CD4-positive, alpha-beta T cell (primary cell): ENCODE measurements at places on chromosomes 11 and 22. TPM values are rescaled to one million over a fixed set of nuclear protein-coding genes. Genes with fewer than 3 reads are reported as not detected.

DNA sequence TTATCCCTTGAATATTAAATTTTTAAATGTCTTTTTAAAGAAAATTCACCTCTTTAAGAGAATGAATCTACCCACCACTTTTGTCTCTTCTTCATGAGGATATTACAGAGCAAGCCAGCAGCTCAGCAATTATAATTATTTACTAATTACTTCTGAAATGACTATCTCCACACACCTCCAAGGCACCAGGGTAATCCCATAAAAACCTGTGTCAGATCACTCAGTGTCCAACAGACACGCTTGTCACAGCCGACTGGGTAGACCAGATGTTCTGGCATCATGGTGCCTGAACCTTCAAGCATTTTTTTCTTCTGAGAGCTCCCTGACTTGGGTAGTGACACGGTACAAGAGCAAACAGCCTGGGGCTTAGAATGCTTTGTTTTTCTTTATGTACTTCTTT lies 61.4 kb downstream of the EFCAB6 start:
- H3K4me3 ChIP-seq: no peak overlapping the region
- no peaks in the 10 kb centered on the region for H3K4me1 ChIP-seq
- no peak overlapping the region for H3K27ac ChIP-seq
- peaks cover 6% of the 10 kb centered on the region for H3K27me3 ChIP-seq
- no peaks in the 10 kb centered on the region for H3K36me3 ChIP-seq
- no peak for DNase-seq

The CSF2RB gene
- total RNA-seq: 1.5 TPM

GRCh38 chr22:28005513-28005912 lies 86.5 kb upstream of the PITPNB start:
- no peaks in the 10 kb centered on the region for H3K36me3 ChIP-seq
- H3K27me3 ChIP-seq: no peaks in the 10 kb centered on the region
- no peak for DNase-seq
- H3K27ac ChIP-seq: no peak overlapping the region
- no peak overlapping the region for H3K4me3 ChIP-seq

DNA sequence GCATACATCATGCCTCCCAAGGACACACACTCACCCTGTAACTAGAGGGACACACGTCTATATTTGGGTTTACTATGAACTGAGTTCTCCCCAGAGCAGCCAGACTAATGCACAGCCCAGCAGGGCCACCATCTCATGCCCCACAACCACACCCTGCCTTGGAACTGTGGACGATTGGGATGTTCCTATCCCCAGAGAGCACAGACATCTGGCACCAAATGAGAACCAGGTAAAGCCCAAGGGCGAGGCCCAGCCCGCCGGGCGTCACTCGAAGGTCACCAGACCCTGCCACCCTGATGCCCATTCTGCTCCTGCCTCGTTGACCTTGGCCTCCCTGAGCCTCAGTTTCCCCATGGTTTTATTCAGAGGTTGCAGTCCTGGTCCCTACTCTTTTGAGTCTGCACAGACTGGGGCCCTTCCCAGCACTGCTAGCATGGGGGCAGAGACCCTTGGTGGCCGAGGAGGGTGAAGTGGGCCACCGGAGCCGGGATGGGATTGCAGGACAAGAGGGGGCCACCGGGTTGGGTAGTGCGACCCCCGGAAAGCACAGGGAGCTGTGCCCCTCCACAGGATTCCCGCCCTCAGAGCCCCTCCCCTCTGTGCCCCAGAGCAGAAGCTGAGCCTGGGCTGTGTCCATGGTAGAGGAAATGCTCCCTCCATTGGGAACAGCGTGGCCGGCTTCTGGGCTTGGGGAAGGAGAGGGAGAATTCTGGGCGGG lies 56.8 kb downstream of the IGLL5 start:
- no peak overlapping the region for H3K4me3 ChIP-seq
- no peak overlapping the region for H3K27ac ChIP-seq
- H3K27me3 ChIP-seq: no peaks in the 10 kb centered on the region
- no peak for DNase-seq
- H3K4me1 ChIP-seq: peaks cover 7% of the 10 kb centered on the region
- H3K36me3 ChIP-seq: no peaks in the 10 kb centered on the region

DNA sequence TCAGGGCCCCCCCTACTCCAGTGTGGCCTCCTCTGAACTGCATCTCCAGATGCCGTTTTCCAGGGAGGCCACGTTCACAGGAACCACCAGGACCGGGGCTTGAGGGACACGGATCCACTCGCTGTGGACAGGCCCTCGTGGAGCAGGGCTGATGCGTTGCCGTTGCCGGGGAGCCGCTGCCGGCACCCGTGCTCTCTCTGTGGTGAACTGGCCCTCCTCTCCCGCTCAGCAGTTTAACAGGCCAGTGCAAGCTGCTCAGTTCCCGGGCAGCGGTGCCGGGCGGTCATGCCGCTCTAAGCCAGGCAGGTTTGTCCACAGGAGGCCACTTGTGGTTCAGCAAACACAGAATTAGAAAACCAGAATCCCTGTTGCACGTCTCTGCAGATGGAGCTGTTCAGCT lies 301.6 kb downstream of the TBC1D22A start:
- peaks cover 11% of the 10 kb centered on the region for H3K4me1 ChIP-seq
- H3K27ac ChIP-seq: no peak overlapping the region
- DNase-seq: no peak

The FXYD2 gene
- 1.7 TPM for total RNA-seq

The SCUBE2 gene
- total RNA-seq: not detected

The RASD2 gene
- 1.4 TPM for total RNA-seq

The FIBIN gene
- total RNA-seq: not detected

The PLEKHA7 gene
- total RNA-seq: 4.8 TPM

GRCh38 chr22:30361916-30362650 lies 5.3 kb downstream of the CCDC157 start:
- H3K36me3 ChIP-seq: no peaks in the 10 kb centered on the region
- H3K4me1 ChIP-seq: peaks cover 7% of the 10 kb centered on the region
- no peak overlapping the region for H3K4me3 ChIP-seq
- H3K27ac ChIP-seq: no peak overlapping the region
- no peak for DNase-seq

DNA sequence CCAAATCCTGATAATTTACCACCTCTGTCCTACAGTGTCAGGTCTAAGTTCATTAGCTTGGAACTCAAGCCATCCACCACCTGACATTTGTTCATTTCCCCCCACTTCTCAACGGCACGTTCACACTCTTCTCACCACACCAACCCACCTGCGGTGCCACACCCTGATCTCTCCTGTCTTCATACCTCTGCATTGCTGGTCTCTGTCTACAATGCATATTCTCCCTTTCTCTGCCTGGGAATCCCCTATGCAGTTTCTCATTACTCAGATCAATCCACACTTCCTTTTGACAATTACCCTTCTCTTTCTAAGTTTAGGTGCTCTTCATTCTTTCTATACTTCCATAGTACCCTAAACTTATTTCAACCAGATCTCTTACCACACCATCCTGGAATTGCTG lies 20.4 kb upstream of the EMSY start:
- no peak for DNase-seq
- H3K36me3 ChIP-seq: no peaks in the 10 kb centered on the region
- H3K4me1 ChIP-seq: no peaks in the 10 kb centered on the region
- H3K4me3 ChIP-seq: no peak overlapping the region

The DLG2 gene
- 2.0 TPM for total RNA-seq

DNA sequence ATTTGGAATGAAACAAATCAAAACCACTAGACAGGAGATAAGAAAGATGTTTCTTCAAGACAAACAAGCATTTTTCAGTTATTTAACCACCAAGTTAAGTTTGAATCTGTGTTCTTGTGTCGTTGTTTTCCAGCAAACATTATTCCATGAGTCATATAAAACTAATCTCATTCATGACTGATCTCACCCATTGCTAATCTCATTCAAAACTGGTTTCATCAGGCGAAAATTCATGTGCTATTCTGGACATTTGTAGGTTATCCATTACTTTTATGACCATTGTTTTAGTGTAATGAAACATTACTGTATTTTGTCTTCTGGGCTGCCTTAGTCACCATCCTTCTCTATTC lies 221.8 kb downstream of the DDX10 start:
- H3K36me3 ChIP-seq: no peaks in the 10 kb centered on the region
- DNase-seq: no peak
- H3K4me3 ChIP-seq: no peak overlapping the region
- no peaks in the 10 kb centered on the region for H3K27me3 ChIP-seq

DNA sequence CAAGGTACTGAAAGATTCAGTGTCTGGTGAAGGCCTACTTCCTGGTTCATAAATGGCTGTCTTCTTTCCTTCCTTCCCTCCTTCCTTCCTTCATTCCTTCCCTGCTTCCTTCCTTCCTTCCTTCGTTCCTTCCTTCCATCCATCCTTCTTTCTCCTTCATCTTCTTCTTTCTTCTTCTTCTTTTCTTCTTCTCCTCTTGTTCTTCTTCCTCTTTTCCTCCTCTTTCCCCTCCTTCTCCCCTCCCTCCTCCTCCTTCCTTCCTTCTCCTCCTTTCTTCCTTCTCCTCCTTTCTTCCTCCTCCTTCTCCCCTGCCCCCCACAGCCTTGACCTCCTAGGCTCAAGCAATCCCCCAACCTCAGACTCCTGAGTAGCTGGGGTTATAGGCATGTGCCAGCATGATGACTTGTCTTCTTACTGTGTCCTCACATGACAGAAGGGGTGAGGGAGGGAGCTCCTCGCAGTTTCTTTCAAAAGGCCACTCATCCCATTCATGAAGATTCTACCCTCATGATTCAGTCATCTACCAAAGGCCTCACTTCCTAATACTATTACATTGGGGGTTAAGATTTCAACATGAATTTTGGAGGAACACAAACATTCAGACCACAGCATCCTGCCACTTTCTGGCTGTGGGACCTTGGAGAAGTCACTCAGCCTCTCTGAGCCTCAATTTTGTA lies 22.6 kb upstream of the CCDC134 start:
- H3K4me3 ChIP-seq: no peak overlapping the region
- peaks cover 42% of the 10 kb centered on the region for H3K4me1 ChIP-seq
- H3K36me3 ChIP-seq: no peaks in the 10 kb centered on the region
- H3K27me3 ChIP-seq: no peaks in the 10 kb centered on the region

DNA sequence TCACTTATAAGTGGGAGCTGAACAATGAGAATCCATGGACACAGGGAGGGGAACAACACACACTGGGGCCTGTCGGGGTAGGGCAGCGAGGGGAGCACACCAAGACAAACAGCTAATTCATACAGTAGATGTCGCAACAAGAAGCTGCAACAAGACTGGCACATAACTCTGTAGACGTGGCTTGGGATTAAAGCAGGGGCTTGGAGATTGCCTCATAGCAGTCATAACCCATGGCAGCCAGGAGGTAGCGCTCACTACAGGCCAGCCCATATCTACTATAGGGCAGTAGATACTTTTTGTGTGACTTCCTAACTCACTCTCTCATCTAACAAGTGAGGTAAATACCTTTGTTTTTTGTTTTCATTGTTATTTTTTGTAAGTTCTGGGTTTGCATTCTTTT lies 1.7 kb upstream of the OR9G4 start:
- no peak overlapping the region for H3K27ac ChIP-seq
- DNase-seq: no peak
- H3K4me1 ChIP-seq: no peaks in the 10 kb centered on the region
- H3K27me3 ChIP-seq: no peaks in the 10 kb centered on the region

DNA sequence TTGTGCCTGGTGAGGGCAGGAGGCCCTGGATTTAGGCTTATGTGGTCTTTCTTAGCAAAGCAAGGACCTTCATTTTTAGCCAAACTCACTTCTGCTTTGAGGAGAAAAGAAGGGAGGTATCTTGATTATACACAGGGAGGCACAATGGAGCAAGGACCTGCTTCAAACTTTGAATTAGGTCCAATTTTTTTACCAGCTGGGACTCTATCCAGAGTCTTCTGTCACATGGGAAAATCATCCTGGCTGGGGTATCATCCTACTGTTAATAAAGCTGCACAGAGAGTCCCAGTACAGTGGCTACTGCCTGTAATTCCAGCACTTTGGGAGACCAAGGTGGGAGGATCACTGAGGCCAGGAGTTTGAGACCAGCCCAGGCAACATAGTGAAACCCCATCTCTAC lies 87.8 kb downstream of the CWC15 start:
- H3K4me1 ChIP-seq: no peaks in the 10 kb centered on the region
- no peak overlapping the region for H3K27ac ChIP-seq
- no peaks in the 10 kb centered on the region for H3K27me3 ChIP-seq
- H3K4me3 ChIP-seq: no peak overlapping the region
- DNase-seq: no peak

The KRTAP5-9 gene
- 0.28 TPM for total RNA-seq

DNA sequence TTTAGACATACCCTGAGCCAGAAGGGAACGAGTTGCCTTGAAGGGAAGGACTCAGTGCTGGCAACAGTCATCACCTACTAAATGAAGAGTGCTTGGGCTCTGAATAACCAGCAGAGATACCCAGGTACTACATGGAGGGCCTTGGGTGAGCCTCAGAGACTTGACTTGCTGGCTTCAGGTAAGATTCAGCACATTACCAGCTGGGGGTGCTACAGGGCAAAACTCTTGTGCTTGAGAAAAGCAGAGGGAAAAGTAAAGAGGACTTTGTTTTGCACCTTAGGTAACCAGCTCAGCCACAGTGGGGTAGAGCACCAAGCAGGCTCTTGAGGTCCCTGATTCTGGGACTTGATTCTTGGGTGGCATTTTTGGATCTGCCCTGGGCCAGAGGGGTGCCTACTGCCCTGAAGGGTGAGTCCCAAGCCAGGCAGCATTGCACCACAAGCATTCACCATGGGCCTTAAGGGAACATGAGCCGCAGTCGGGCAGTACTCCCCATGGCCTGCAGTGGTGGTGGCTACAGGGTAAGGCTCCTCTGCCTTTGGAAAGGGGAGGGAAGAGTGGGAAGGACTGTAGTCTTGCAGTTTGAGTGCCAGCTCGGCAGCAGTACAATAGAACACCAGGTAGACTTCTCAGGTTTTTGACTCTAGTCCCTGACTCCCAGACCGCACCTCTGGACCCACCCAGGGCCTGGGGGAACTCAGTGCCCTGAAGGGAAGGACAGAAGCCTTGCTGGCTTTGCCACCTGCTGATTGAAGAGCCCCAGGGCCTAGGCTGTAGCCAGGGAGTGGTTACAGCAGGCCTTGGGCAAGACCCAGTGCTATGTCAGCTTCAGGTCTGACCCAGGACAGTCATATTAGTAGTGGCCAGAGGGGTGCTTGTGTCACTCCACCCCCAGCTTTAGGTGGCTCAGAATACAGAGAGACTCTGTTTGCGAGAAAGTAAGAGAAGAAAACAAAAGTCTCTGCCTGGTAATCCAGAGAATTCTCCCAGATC lies 22.7 kb upstream of the PLEKHA7 start:
- H3K27me3 ChIP-seq: no peaks in the 10 kb centered on the region
- no peaks in the 10 kb centered on the region for H3K36me3 ChIP-seq
- no peaks in the 10 kb centered on the region for H3K4me1 ChIP-seq
- no peak overlapping the region for H3K27ac ChIP-seq
- no peak overlapping the region for H3K4me3 ChIP-seq

- H3K36me3 ChIP-seq: no peaks in the 10 kb centered on the region
- no peak overlapping the region for H3K4me3 ChIP-seq
- peaks cover 2% of the 10 kb centered on the region for H3K4me1 ChIP-seq
- no peak overlapping the region for H3K27ac ChIP-seq
Observed at GRCh38 chr11:60334005-60334620, 7.1 kb downstream of the MS4A6E start.

The PTPN5 gene
- total RNA-seq: not detected

The OR52I1 gene
- not detected for total RNA-seq

GRCh38 chr11:95888439-95888838 lies 35.5 kb downstream of the MTMR2 start:
- no peak overlapping the region for H3K27ac ChIP-seq
- DNase-seq: no peak
- no peaks in the 10 kb centered on the region for H3K4me1 ChIP-seq
- H3K36me3 ChIP-seq: no peaks in the 10 kb centered on the region
- no peak overlapping the region for H3K4me3 ChIP-seq
